ENCODE measurements at places on chromosomes 5 and 9. TPM values are rescaled to one million over a fixed set of nuclear protein-coding genes. Genes with fewer than 3 reads are reported as not detected.

The CCDC152 gene
- total RNA-seq = 6.5 TPM

The FAM153A gene
- total RNA-seq = 93.8 TPM

The RHOBTB3 gene
- 2.6 TPM for total RNA-seq

The C9 gene
- not detected for total RNA-seq

The PTCH1 gene
- total RNA-seq = 24.9 TPM

The PCDHGA9 gene
- not detected for total RNA-seq

The PRKACG gene
- not detected for total RNA-seq

The CSF1R gene
- total RNA-seq = 0.60 TPM

The CEL gene
- total RNA-seq = 7.9 TPM

The GPX3 gene
- not detected for total RNA-seq

- no peaks in the 10 kb centered on the region for H3K4me1 ChIP-seq
- H3K4me3 ChIP-seq = no peak overlapping the region
- H3K27ac ChIP-seq = no peak overlapping the region
Measured at GRCh38 chr5:77015938-77016569, 14.2 kb upstream of the AGGF1 start.

GRCh38 chr9:110013064-110013463 lies 194.9 kb downstream of the C9orf152 start:
- H3K27ac ChIP-seq = no peak overlapping the region
- no peaks in the 10 kb centered on the region for H3K4me1 ChIP-seq
- no peaks in the 10 kb centered on the region for H3K36me3 ChIP-seq
- no peak for DNase-seq
- H3K4me3 ChIP-seq = no peak overlapping the region
- peaks cover 3% of the 10 kb centered on the region for H3K27me3 ChIP-seq

GRCh38 chr5:173237875-173238220 lies 2.8 kb upstream of the NKX2-5 start:
- H3K4me1 ChIP-seq = peaks cover 36% of the 10 kb centered on the region
- H3K27me3 ChIP-seq = peaks cover 39% of the 10 kb centered on the region
- DNase-seq = no peak
- H3K27ac ChIP-seq = no peak overlapping the region

DNA sequence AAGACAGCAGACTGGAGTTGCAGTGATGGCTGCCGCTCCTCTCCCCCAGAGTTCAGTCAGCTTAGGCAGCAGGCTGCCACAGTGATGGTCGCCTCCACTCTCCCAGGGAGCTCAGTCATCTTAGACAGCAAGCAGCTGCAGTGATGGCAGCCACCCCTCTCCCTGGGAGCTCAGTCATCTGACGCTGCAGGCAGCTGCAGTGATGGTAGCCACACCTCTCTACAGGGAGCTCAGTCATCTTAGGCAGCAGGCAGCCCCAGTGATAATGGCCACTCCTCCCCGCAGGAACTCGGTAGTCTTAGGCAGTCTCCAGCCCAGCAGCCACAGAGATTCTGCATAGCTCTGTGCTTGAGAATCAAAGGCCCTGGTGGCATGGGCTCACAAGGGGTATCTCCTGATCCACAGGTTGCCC lies 582.7 kb downstream of the DTWD2 start:
- no peaks in the 10 kb centered on the region for H3K27me3 ChIP-seq
- no peak overlapping the region for H3K4me3 ChIP-seq
- H3K4me1 ChIP-seq = no peaks in the 10 kb centered on the region
- H3K36me3 ChIP-seq = no peaks in the 10 kb centered on the region
- H3K27ac ChIP-seq = no peak overlapping the region

- H3K36me3 ChIP-seq = no peaks in the 10 kb centered on the region
- no peak overlapping the region for H3K27ac ChIP-seq
- H3K27me3 ChIP-seq = no peaks in the 10 kb centered on the region
- H3K4me3 ChIP-seq = no peak overlapping the region
Measured at GRCh38 chr5:66511491-66511890, 84.7 kb upstream of the MAST4 start.

- H3K4me3 ChIP-seq = no peak overlapping the region
- no peaks in the 10 kb centered on the region for H3K4me1 ChIP-seq
- DNase-seq = no peak
- peaks cover 17% of the 10 kb centered on the region for H3K27me3 ChIP-seq
- no peak overlapping the region for H3K27ac ChIP-seq
Measured at GRCh38 chr5:113344973-113345940, 89.5 kb downstream of the TSSK1B start.

DNA sequence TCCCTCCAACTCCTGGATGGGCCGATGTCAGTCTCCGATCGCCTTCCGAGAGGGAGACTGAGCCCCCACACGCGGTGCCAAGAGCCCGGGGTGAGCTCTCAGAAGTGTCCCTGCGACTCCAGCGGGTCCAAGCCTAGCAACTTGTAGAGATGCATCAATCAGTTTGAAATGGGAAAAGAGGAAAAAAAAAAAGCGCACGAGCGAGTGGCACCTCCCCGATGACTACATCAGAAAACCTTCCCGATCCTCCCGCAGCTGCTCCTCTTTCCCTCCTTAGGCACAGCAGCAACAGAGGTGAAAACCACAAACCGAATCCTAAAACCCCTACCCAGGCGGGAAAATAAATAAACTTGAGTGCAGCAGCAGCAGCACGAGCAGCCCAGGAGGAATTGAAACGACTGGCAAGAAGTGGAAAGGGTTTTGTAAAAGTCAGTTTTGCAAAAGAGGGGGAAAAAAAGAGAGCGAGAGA lies 1.0 kb upstream of the EFNA5 start:
- H3K4me1 ChIP-seq = peaks cover 8% of the 10 kb centered on the region
- H3K27ac ChIP-seq = no peak overlapping the region
- H3K36me3 ChIP-seq = no peaks in the 10 kb centered on the region
- H3K27me3 ChIP-seq = peaks cover 51% of the 10 kb centered on the region
- peak overlapping the region; percentile 36 for H3K4me3 ChIP-seq
- DNase-seq = no peak

- peak overlapping the region; percentile 95 for H3K4me3 ChIP-seq
- H3K27ac ChIP-seq = no peak overlapping the region
- H3K36me3 ChIP-seq = peaks cover 60% of the 10 kb centered on the region
- no peak for DNase-seq
- peaks cover 29% of the 10 kb centered on the region for H3K4me1 ChIP-seq
Measured at GRCh38 chr5:176387384-176387925, 943 bp downstream of the NOP16 start.

GRCh38 chr9:96688187-96688586 lies 33.1 kb upstream of the PRXL2C start:
- H3K27ac ChIP-seq = no peak overlapping the region
- no peaks in the 10 kb centered on the region for H3K36me3 ChIP-seq
- H3K4me3 ChIP-seq = no peak overlapping the region
- no peak for DNase-seq
- peaks cover 4% of the 10 kb centered on the region for H3K27me3 ChIP-seq

- DNase-seq = no peak
- peaks cover 3% of the 10 kb centered on the region for H3K36me3 ChIP-seq
- no peak overlapping the region for H3K27ac ChIP-seq
- no peaks in the 10 kb centered on the region for H3K27me3 ChIP-seq
- no peak overlapping the region for H3K4me3 ChIP-seq
Measured at GRCh38 chr5:171980792-171981191, 25.6 kb downstream of the FBXW11 start.

- H3K27ac ChIP-seq = no peak overlapping the region
- H3K4me1 ChIP-seq = no peaks in the 10 kb centered on the region
- no peak for DNase-seq
Measured at GRCh38 chr9:118364266-118365106, 660.3 kb downstream of the TLR4 start.

GRCh38 chr5:132289097-132289496 lies 5.1 kb upstream of the SLC22A4 start:
- no peak for DNase-seq
- peaks cover 11% of the 10 kb centered on the region for H3K4me1 ChIP-seq
- peaks cover 11% of the 10 kb centered on the region for H3K27me3 ChIP-seq

DNA sequence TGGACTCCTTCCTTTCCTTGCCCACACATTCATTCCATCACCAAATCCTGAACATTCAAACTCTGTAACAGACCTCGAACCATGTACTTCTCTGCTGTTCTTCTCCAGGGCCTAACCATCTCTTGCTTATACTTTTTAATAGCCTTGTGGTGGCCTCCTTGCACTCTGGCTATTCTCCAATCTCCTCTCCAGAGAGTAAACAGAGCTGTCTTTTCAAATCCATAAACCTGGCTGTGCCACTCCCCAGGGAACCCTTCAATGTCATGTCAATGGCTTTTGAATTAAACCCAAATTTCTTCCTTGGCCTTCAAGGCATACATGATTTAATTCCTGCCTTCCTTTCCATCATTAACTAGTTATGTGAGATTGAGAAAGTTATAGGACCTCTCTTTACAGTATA lies 277.6 kb upstream of the EFNA5 start:
- H3K4me3 ChIP-seq = no peak overlapping the region
- H3K4me1 ChIP-seq = peaks cover 28% of the 10 kb centered on the region
- no peak for DNase-seq
- H3K36me3 ChIP-seq = no peaks in the 10 kb centered on the region
- no peaks in the 10 kb centered on the region for H3K27me3 ChIP-seq

DNA sequence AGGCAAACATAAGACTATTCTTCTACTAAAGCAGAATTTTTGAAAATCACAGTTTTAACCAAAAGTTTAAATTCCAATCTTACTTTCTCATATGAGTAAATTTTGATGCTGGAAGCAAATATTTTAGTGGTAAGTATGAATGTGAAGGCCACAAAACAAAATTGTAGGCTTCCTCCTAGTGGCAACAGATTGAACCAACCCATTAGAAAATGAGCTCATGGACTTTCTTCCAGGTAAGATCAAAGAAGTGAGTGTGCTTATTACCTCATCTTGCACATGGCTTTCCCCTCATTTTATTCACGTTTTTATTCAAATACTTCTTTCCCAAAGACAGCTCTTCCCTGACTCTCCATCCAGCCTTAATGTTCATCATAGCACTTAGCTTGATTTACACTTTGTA lies 16.5 kb upstream of the RLN2 start:
- H3K4me1 ChIP-seq = peaks cover 4% of the 10 kb centered on the region
- no peak overlapping the region for H3K27ac ChIP-seq
- DNase-seq = no peak
- H3K27me3 ChIP-seq = no peaks in the 10 kb centered on the region

DNA sequence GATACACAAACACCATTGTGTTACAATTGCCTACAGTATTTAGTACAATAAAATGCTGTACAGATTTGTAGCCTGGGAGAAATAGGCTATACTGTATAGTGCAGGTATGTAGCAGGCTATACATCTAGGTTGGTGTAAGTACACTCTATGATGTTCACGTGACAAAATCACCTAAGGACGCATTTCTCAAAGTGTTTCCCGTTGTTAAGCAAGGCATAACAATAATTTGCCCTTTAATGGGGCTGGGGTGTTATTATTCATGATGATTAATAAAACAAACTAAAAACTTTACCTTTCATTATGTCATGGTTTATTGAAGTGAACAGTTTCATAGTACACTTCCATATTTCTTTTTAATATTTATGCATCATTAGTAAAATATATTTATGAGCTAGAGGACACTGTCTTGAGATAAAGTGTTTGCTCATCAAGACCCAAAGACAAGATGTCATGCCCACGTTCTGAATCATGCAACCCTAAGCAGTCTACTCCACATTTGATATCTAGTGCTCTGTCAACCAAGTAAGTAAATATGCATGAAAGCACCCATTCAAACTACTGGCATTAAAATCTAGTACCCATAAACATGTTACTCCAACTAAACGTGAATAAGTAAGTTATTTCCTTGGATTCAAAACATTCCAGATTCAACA lies 220.5 kb downstream of the NR2F1-AS1 start:
- no peak overlapping the region for H3K27ac ChIP-seq
- no peak overlapping the region for H3K4me3 ChIP-seq
- DNase-seq = no peak
- H3K4me1 ChIP-seq = no peaks in the 10 kb centered on the region
- H3K36me3 ChIP-seq = no peaks in the 10 kb centered on the region

GRCh38 chr5:127863610-127864395 lies 160.6 kb downstream of the CCDC192 start:
- DNase-seq = no peak
- H3K4me3 ChIP-seq = no peak overlapping the region
- H3K36me3 ChIP-seq = no peaks in the 10 kb centered on the region
- no peak overlapping the region for H3K27ac ChIP-seq
- H3K27me3 ChIP-seq = no peaks in the 10 kb centered on the region
- H3K4me1 ChIP-seq = no peaks in the 10 kb centered on the region

- no peak overlapping the region for H3K4me3 ChIP-seq
- no peaks in the 10 kb centered on the region for H3K36me3 ChIP-seq
- no peak for DNase-seq
- H3K27ac ChIP-seq = no peak overlapping the region
- H3K4me1 ChIP-seq = peaks cover 9% of the 10 kb centered on the region
Measured at GRCh38 chr9:37952731-37953130, 48.8 kb upstream of the SLC25A51 start.

GRCh38 chr9:134317790-134318414 lies 8.4 kb upstream of the RXRA start:
- no peak overlapping the region for H3K27ac ChIP-seq
- H3K27me3 ChIP-seq = peaks cover 14% of the 10 kb centered on the region
- no peaks in the 10 kb centered on the region for H3K4me1 ChIP-seq

GRCh38 chr9:73527521-73527920 lies 375.9 kb downstream of the ANXA1 start:
- H3K27ac ChIP-seq = no peak overlapping the region
- no peak overlapping the region for H3K4me3 ChIP-seq
- H3K27me3 ChIP-seq = no peaks in the 10 kb centered on the region
- H3K4me1 ChIP-seq = no peaks in the 10 kb centered on the region

- H3K4me3 ChIP-seq = no peak overlapping the region
- DNase-seq = no peak
- no peaks in the 10 kb centered on the region for H3K4me1 ChIP-seq
- no peaks in the 10 kb centered on the region for H3K27me3 ChIP-seq
- no peak overlapping the region for H3K27ac ChIP-seq
- no peaks in the 10 kb centered on the region for H3K36me3 ChIP-seq
Measured at GRCh38 chr5:127938746-127939145, 144.8 kb upstream of the SLC12A2 start.

GRCh38 chr9:135215571-135216161 lies 128.2 kb downstream of the OLFM1 start:
- H3K36me3 ChIP-seq = no peaks in the 10 kb centered on the region
- no peak for DNase-seq
- no peaks in the 10 kb centered on the region for H3K4me1 ChIP-seq

GRCh38 chr5:81019748-81020147 lies 59.6 kb downstream of the RASGRF2 start:
- no peaks in the 10 kb centered on the region for H3K27me3 ChIP-seq
- no peak overlapping the region for H3K27ac ChIP-seq
- H3K4me3 ChIP-seq = no peak overlapping the region
- peaks cover 8% of the 10 kb centered on the region for H3K4me1 ChIP-seq
- DNase-seq = no peak

DNA sequence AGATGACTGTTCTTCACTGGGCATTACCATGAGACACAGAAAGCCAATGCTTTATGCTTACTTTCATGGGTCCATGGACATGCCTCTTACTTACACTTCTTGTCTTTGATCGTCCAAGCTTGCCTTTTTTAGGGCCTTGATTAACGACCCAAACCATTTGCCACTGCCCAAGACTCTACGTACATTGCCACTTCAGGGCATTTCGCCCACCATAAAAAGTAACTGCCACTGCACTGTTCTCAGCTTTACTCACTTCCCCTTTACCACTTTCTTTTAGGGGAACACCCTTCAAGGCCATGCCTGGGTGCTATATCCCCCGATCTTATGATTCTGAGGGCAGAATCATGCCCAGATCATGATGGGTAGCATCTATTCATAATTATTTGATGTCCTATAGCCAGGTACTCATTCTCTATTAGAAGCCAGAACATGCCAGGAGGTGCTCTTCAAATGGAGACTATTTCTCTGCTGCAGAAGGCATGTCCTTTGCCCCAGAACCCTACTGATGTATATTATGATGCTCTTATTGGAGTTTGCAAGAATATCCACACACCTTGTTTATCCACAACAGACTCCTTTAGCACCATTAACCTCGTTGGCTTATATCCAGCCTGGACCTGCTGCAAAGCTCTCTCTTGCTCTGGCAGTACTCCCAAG lies 64.1 kb upstream of the RAD23B start:
- no peaks in the 10 kb centered on the region for H3K36me3 ChIP-seq
- no peak for DNase-seq
- no peak overlapping the region for H3K4me3 ChIP-seq
- no peak overlapping the region for H3K27ac ChIP-seq
- no peaks in the 10 kb centered on the region for H3K27me3 ChIP-seq

Measured in T-cell (primary cell).